ENCODE measurements at places on chromosomes 3 and 15. TPM values are rescaled to one million over a fixed set of nuclear protein-coding genes. Genes with fewer than 3 reads are reported as not detected.

DNA sequence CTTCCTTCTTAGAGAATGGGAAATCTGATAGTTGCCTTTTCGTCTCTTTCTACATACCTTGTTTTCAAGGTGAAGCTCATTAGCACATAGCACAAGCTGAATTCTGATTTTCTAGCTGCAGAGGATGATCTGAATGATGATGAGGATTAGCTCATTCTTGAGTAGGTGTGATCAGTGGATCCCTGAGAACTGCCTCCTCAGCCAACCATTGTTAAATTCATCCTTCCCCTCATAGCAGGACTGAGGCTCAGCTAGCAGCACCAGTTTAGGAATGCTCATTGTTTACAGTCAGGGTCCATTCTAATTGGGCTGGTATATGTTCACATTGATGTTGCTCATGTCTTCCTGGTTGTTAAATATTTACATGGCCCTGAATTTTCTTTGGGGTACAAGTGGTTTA is 299.9 kb upstream of the MME start:
- no peaks in the 10 kb centered on the region for H3K36me3 ChIP-seq
- H3K27ac ChIP-seq = no peak overlapping the region
- H3K27me3 ChIP-seq = no peaks in the 10 kb centered on the region
- H3K4me1 ChIP-seq = no peaks in the 10 kb centered on the region

DNA sequence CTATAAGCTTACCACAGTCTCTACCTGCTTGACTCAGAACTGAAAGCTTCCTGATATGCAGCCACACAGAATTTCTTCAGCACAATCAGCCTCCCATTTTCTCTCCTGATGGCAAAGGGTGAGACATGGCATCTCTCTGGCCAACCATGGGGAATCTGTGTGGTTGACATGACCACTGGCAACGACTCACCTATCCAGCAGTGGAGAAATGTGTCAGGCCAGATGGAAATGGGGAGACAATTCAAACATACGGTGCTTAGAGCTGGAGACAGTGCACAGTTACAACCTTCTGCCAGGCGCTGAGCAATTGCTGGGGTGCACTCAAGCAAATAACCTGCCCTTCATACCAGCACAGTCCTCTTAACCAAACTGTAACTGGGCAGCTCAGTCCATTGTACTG is 3.6 kb downstream of the ZNF385D start:
- H3K36me3 ChIP-seq = no peaks in the 10 kb centered on the region
- DNase-seq = no peak
- no peak overlapping the region for H3K27ac ChIP-seq
- H3K27me3 ChIP-seq = no peaks in the 10 kb centered on the region
- no peak overlapping the region for H3K4me3 ChIP-seq
- peaks cover 5% of the 10 kb centered on the region for H3K4me1 ChIP-seq

GRCh38 chr3:82082796-82083195 is 321.4 kb upstream of the GBE1 start:
- H3K4me3 ChIP-seq = no peak overlapping the region
- no peak for DNase-seq
- H3K4me1 ChIP-seq = peaks cover 5% of the 10 kb centered on the region
- H3K27ac ChIP-seq = no peak overlapping the region
- H3K27me3 ChIP-seq = no peaks in the 10 kb centered on the region

- no peak overlapping the region for H3K27ac ChIP-seq
- peaks cover 7% of the 10 kb centered on the region for H3K4me1 ChIP-seq
- H3K36me3 ChIP-seq = no peaks in the 10 kb centered on the region
- peaks cover 12% of the 10 kb centered on the region for H3K27me3 ChIP-seq
Observed at GRCh38 chr15:93135459-93135858, 46.4 kb upstream of the RGMA start.

GRCh38 chr3:156803952-156804741 is 22.0 kb upstream of the LEKR1 start:
- H3K27me3 ChIP-seq = no peaks in the 10 kb centered on the region
- no peak for DNase-seq
- no peak overlapping the region for H3K4me3 ChIP-seq
- H3K36me3 ChIP-seq = no peaks in the 10 kb centered on the region
- no peak overlapping the region for H3K27ac ChIP-seq
- no peaks in the 10 kb centered on the region for H3K4me1 ChIP-seq

GRCh38 chr3:74415731-74416130 is 198.7 kb downstream of the CNTN3 start:
- no peak for DNase-seq
- H3K4me3 ChIP-seq = no peak overlapping the region
- H3K36me3 ChIP-seq = no peaks in the 10 kb centered on the region
- no peak overlapping the region for H3K27ac ChIP-seq
- no peaks in the 10 kb centered on the region for H3K27me3 ChIP-seq

DNA sequence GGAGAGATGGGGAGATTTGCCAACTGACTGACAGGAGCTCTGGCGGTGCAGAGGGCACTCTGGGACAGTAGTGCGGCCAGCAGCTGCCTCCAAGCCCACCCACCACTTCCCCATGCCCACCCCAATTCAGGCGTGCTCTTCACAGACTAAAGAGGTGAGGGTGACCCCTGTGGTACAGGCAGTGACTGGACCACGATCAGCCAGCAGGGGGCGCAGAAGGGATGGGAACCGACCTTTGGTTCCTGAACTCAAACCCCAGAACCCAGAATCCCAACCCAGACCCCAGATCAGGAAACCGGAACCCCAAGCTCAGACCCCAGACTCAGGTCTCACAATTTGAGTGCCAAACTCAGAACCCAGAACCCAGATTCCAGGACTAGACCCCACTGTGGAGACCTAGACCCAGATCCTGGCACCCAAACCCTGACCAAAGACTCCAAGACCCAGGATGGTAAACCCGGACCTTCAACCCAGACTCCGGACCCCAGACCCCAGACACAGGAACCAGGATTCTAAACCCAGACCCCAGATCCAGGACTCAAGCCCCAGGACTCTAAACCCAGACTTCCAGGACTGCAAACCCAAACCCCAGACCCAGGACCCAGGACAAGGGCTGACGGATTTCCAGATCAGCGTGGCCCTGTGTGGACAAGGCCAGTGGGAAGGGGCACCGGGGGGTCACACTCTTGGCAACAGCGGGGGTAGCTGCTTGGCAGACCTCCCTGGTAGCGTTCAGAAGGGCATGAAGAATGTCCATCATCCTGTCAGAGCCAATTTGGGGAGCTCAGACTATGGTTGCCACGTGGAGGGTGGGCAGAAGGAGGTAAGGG is 3.7 kb upstream of the MYL3 start:
- H3K36me3 ChIP-seq = no peaks in the 10 kb centered on the region
- DNase-seq = no peak

- H3K4me1 ChIP-seq = peaks cover 4% of the 10 kb centered on the region
- H3K27me3 ChIP-seq = no peaks in the 10 kb centered on the region
- no peak overlapping the region for H3K4me3 ChIP-seq
- H3K36me3 ChIP-seq = peaks cover 5% of the 10 kb centered on the region
- no peak for DNase-seq
- no peak overlapping the region for H3K27ac ChIP-seq
Observed at GRCh38 chr15:64112073-64112772, 16.4 kb downstream of the SNX1 start.

GRCh38 chr3:42505128-42505848 is 2.8 kb downstream of the VIPR1 start:
- H3K4me3 ChIP-seq = no peak overlapping the region
- no peak overlapping the region for H3K27ac ChIP-seq
- peaks cover 29% of the 10 kb centered on the region for H3K27me3 ChIP-seq
- no peaks in the 10 kb centered on the region for H3K36me3 ChIP-seq

DNA sequence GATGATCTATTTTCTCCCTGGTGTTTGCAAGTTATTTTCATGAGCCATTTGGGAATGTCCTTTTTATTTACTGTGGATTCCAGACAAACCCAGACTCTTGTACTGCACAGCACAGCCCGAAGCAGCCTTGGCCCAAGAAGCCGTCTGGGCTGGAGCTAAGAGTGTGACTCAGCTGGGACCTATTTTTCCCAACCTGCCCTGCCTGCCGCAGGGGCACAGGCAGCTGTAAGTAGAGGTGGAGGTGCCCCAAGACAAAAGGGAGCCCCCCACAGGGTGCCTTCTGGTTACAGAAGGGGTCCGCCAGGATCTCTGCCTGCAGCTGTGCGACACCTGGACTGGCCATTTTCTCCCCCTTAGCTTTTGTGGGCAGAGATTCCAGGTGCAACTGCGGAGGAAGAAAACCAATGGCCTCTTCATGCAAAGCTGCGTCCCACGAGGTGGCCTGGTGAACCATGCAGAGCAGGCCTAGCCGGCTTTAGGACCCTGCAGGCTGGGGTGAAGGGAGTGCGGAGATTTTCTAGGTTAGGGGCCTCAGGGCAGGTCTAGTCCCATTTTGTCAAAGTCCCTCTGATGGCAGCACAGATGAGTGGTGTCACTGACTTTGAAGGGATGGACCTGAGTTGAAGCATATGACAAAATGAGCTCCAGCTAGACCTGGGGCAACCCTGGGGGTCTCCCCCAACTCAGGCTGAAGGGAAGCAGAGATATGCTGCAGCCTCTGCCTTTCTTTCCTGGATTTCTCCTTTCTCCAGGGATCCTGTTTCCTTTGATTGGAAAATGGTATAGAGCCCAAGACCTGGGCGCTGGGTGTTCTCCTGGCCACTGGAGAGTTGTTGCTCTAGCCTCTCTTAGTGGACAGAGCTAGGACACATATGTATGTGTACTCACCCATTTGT is 131.2 kb downstream of the KLF13 start:
- no peak overlapping the region for H3K27ac ChIP-seq
- no peak for DNase-seq
- no peaks in the 10 kb centered on the region for H3K27me3 ChIP-seq
- peaks cover 6% of the 10 kb centered on the region for H3K4me1 ChIP-seq
- H3K36me3 ChIP-seq = no peaks in the 10 kb centered on the region
- no peak overlapping the region for H3K4me3 ChIP-seq

DNA sequence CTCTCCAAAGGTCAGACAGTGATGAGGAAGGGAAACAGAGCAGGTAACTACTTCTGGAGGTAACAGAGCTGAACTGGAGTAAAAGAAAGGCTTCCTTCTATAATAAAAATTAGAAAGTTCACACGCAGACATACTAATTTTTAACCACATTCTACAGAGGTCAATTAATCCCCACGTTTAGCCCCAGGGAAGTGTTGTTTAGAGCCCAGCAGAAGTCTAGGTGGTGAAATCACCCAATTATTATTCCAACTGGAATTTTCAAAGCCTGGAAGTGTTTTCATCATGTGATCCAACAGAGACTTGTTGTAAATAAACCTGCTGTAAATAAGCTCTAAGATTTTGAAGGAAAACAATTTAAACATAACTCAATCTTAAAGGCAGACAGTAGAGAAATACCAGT is 6.8 kb downstream of the ALDH1A2 start:
- H3K4me3 ChIP-seq = no peak overlapping the region
- H3K27ac ChIP-seq = no peak overlapping the region
- peaks cover 16% of the 10 kb centered on the region for H3K27me3 ChIP-seq

- no peak for DNase-seq
- H3K4me1 ChIP-seq = no peaks in the 10 kb centered on the region
- H3K4me3 ChIP-seq = no peak overlapping the region
- no peaks in the 10 kb centered on the region for H3K36me3 ChIP-seq
- H3K27ac ChIP-seq = no peak overlapping the region
- no peaks in the 10 kb centered on the region for H3K27me3 ChIP-seq
Observed at GRCh38 chr15:72495007-72495406, 20.9 kb downstream of the ARIH1 start.

The EDEM1 gene
- 14.1 TPM for total RNA-seq

The LINGO1 gene
- 57.1 TPM for total RNA-seq

The BLM gene
- 45.6 TPM for total RNA-seq

The IL5RA gene
- not detected for total RNA-seq

The TMEM62 gene
- 4.0 TPM for total RNA-seq

The GABRB3 gene
- 163 TPM for total RNA-seq

The NR1I2 gene
- 0.28 TPM for total RNA-seq
